ENCODE measurements at places on chromosomes 3 and 15.

GRCh38 chr3:62375655-62376453, 2.5 kb upstream of the FEZF2 start:
- DNase-seq: no peak

DNA sequence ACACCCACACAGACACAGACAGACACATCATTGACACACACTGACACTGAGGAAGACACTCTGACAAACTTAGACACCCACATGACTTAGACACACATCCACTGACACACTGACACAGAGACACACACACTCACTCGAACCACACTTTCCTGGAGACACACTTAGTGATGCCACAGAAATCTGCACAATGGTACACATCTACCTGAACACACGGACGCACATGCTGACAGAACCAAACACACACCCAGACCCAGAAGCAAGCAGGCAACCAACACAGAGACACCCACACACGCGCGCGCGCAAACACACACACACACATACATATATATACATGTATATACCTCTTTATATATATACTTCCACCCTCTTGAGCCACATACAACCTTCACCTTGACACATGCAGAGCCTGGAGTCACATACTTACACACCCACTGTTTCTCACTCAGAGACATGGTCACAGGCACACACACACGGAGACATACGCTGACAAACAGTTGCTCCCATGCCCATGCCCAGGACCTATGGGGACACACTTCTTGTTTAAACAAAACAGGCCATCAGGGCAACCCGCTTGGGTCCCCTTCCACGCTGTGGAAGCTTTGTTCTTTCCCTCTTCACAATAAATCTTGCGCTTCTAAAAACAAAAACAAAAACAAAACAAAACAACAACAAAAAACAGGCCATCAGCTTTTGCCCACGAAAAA, 913 bp upstream of the SCN5A start:
- DNase-seq: no peak

- no peak for DNase-seq
Observed at GRCh38 chr3:50295553-50296431, 3.4 kb downstream of the HYAL3 start.

DNA sequence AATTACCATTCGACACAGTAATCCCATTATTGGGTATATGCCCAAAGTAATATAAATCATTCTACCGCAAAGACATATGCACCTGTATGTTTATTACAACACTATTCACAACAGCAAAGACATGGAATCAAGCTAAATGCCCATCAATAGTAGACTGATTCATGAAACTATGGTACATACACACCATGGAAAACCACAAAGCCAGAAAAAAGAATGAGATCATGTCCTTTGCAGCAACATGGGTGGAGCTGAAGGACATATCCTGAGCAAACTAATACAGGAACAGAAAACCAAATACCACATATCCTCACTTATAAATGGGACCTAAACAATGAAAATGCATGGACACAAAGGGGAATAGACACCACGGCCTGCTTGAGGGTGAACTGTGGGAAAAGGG, 11.1 kb upstream of the MCF2L2 start:
- no peak for DNase-seq

DNA sequence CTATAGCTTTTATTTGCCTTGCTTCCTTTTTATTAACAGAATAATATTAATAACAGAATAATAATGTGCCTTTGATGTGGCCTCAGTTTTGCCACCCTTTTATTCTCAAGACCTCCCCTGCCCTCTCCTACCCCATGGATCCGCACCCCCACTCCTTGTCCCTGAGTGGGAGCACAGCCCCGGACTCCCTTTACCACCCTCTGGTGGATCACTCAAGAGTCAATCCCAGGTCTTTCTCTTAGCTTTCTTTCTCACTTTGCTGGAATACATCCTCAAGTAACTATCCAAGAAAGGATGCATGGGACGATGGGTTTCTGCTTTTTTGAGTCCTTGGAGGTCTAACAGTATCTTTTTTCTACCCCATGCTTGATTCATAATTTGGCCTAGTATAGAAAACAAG, 63.4 kb downstream of the KLF13 start:
- DNase-seq: no peak

GRCh38 chr3:146104068-146104467, 56.9 kb downstream of the PLOD2 start:
- no peak for DNase-seq

DNA sequence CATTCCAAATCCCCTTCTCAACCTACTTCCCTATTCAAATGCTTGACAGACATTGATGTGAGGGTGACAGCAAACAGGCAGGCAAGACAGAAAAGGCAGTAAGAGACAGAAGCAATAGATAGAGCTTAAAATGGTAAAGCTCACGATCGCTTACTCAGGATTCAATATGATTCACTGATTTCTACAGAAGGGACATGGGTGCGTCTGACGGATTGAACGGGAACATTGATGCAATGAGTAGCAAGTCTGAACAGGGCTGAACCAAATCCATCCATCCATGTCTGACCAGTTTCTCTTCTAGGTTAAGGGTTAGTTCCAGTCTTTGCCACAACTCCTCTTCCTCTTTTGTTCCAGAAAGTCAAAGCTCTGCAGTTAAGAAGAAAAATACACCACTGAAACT, 35.1 kb downstream of the P2RY1 start:
- DNase-seq: no peak

- no peak for DNase-seq
Observed at GRCh38 chr15:56534728-56535127, 69.8 kb upstream of the MNS1 start.

GRCh38 chr3:135106445-135106844, 311.4 kb downstream of the EPHB1 start:
- no peak for DNase-seq

GRCh38 chr3:10108091-10108490, at the start of gene FANCD2OS:
Gene FANCD2OS, minus strand, starts transcription at chr3:10108255. Its CDS starts 3,481 bp downstream, at chr3:10104774.
- no peak for DNase-seq

GRCh38 chr15:74252721-74253120, 16.6 kb downstream of the CCDC33 start:
- no peak for DNase-seq

DNA sequence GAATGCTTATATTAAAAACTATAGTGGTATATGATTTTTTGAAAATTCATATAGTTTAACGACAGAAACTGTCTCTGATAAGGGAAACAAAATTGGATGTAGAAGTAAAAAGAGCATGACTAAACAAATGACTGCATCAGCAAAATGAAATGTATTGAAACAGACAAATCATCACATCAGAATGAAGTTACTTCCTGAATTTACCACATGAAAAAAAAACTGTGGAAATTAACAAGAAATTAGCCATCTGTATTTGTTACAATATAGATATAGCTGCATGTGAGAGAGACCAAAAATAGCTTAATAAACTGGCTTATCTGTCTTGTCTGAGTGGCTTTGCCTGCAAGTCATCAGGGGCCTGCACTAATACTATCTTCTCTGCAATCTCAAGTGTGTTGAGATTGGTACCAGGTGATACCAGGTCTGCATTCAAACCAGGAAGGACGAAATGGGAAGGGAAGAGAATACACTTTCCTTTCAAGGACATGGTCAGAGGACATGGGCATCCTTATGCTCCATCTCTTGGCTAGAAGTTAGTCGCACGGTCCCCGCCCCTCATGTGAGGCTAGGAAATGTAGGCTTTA, 388.7 kb downstream of the GRM7 start:
- no peak for DNase-seq

- DNase-seq: no peak
Observed at GRCh38 chr3:188468662-188469061, 314.7 kb downstream of the LPP start.

DNA sequence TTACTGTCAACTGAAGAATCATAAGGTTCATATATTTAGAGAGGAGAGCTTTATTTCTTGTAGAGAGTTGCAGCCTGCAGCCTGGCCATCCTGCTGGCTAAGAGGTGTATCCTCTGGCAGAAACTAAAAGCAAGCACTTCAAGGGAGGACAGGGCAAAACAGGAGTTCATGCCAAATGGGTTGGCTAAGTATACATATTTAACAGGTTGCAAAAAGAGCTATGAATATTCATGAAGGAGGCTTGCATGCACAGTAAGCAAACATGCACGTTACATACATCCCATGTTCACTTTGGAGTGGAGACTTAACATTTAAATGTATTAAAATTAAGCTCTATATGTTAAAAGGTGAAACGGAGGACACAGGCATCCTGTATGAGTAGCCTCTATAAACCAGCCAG, 354.4 kb downstream of the ERC2 start:
- no peak for DNase-seq

Data from GM18507 (cell line).